ENCODE measurements at places on chromosomes 7 and 10.
A peak's percentile ranks its signal among the peaks of the same experiment; 100 is the strongest.

DNA sequence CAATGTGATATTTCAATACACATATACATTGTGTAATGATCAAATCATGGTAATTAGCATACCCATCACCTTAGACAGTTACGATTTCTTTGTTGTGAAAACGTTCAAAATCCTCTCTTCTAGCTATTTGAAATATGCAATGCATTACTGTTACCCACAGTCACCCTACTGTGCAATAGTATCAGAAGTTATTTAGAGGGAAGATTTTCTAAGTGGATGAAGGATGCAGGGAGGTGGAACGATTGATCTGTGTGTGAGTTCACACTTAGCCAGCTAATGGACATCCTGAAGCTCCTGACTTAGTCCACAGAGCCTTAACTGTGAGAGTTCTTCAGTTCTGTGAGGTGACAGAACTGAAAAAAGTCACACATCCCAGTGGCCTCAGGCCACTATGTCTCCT is 97.2 kb upstream of the LAMB4 start:
- DNase-seq = no peak

GRCh38 chr10:29501692-29502091 is 133.1 kb downstream of the SVIL start:
- no peak for DNase-seq

GRCh38 chr7:4164556-4164955 is 517.5 kb upstream of the FOXK1 start:
- DNase-seq = no peak

DNA sequence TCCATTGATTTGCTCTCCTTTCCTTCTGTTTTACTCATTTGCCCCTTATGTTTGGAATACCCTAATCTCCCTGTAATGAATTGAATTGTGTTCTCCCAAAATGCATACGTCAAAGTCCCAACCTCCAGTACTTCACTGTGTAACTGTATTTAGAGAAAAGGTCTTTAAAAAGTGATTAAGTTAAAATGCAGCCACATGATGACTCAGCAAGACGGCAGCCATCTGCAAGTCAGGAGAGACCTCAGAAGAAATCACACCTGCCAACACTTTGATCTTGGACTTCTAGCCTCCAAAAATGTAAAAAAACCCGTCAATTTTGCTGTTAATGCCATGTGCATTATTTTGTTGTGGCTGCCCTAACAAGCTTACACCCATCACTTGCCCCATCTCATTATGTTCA is 85.3 kb upstream of the PCLO start:
- DNase-seq = no peak

- no peak for DNase-seq
These were observed 30.2 kb upstream of the CXCL12 start for GRCh38 chr10:44415121-44415520.

GRCh38 chr10:50384898-50385297 is 133.6 kb upstream of the ASAH2 start:
- no peak for DNase-seq

DNA sequence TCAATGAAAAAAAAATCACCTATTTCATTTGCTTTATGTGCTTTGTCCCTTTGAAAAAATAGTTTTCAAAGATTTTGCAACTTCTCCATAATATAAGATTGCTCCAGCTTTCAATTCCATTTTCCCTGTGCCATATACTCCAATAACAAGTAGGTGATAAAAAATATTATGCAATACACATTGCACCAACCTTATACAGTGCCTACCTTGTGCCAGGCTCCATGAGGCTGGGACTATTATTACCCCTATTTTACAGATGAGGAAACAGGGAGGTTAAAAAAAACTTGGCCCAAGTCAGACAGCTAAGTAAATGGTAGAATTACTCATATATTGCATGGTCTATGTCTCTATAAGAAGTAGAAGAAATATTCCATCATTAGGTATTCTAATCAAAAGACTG is 57.8 kb downstream of the BRAF start:
- no peak for DNase-seq

DNA sequence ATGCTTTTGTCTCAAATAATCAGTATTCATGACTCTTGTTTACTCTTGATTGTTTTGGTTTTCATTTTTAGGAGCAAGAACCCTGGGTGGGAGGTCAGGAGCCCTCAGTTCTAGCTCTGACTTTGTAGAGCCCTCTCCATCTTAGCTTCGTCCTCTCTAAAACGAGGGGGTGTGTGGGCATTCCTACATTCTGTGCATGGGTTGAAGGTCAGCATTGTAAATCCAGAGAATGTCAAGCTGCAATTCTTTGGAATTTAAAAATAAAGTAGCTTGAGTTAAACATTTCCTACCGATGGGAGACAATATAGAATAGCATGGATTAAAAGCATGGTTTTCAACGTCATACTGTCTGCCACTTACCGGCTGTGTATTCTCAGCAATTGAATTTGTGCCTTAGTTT is 128.3 kb downstream of the PRPF18 start:
- DNase-seq = no peak

GRCh38 chr7:91520645-91521044 is 256.4 kb downstream of the FZD1 start:
- DNase-seq = no peak

DNA sequence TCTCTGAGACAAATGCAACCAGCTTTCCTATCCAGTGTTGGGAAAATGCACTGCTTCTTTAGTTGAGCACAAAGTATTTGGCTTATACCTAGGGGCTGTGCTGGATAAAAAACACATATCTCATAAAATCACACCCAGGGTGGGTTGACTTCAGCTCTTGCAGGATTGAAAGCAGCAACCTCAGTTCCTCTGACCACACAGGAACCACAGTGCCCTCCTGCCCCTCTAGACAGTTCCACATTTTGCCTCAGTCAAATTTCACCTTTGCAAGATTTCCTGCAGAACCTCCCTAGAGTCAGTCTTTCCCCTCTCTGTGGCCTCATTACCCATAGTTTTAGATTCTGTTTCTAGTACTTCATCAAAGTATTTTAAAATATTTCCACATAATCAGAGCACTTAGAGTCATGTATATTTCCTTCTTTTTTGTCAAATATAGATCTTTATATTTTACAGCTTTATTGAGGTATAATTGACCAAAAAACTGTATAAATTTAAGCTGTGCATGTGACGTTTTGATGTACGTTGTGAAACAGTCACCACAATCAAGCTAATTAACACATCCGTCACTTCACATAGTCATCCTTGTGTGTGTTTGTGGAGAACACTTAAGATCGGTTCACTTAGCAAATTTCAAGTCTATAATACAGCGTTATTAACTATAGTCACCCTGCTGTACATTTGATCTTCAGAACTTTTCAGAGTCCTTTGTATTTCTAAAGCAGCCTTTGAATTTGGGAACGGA is 37.0 kb upstream of the EGR2 start:
- no peak for DNase-seq

- no peak for DNase-seq
These were observed 117.4 kb downstream of the IPMK start for GRCh38 chr10:58150290-58150689.

GRCh38 chr10:118286051-118286838 is 55.9 kb downstream of the FAM204A start:
- no peak for DNase-seq

DNA sequence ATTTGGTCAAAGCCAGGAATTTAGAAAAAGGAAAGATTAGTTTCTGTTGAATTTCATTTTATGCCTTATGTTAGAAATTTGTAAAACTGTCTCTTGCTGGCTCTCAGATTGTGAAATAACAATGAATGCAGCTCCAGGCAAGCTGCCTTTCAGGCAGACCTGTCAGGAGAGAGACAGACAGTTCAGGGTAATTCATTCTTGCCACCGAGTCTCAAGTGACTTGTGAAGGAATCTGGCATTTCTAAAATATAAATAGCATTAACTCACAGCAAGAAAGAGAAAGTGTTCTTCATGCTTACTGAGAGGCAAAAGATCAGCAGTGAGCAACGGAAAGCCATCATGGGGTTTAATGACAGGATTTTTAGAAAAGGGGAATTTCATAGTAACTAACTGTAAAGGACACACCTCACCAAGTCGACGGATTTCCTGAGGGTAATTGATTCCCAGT is 442.3 kb upstream of the AKR1E2 start:
- DNase-seq = no peak

DNA sequence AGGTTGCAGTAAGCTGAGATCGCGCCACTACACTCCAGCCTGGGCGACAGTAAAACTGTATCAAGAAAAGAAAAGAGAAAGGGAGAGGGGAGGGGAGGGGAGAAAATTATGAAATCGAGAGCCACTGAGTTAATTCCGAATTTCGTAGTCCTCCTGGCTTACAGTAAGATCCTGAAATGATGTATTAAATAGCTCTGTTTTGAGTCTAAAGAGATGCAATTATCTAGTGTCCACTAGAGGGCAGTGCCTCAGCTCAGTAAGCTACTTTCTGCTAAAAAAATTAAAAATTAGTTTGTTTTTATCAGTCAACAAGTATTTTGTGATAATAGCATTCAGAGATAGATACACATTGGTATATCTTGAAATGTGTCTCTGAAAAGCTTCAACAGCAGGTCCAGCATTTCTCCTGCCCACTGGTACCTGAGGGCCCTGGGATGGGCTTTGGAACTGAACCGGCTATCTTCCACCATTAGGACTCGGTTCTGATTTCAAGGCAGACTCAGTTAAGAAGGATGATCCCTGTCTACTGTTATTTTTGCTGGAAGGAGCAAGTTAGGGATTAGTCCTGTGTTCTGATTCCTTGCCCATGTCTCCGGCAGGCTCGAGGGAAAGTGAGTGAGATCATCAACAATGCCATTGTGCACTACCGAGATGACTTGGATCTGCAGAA is 19.5 kb downstream of the TSPAN33 start:
- no peak for DNase-seq

- DNase-seq = no peak
These were observed 7.0 kb upstream of the RPEL1 start for GRCh38 chr10:103238506-103239252.

GRCh38 chr10:13661256-13661655 is 74.5 kb downstream of the PRPF18 start:
- DNase-seq = no peak

- no peak for DNase-seq
These were observed 10.9 kb downstream of the HPSE2 start for GRCh38 chr10:99224766-99225165.

DNA sequence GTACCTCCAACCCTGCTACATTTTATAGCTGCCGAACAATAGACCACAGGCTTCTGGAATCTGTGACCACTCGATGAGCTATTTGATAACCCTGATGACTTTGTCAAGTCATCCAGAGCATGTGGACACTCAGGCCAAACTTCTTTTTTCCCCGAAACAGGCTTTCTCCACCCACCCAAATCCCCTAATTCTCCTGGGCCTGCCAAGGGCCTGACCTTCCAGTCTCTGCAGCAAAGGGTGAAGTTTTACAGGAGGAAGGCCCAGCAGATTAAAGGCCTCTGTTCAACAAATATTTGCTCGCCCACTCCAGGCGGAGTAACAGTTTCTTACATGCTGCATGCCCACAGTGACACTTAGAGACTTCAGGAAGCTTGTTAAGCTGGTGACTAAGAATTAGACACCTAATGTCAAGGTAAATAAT is 2.0 kb downstream of the JCAD start:
- DNase-seq = no peak

- DNase-seq = no peak
These were observed 80.5 kb downstream of the TBXAS1 start for GRCh38 chr7:139909379-139910050.

GRCh38 chr7:123795917-123796316 is 47.1 kb upstream of the WASL start:
- DNase-seq = no peak

- DNase-seq = peak; percentile 67
These were observed 165.7 kb downstream of the NPSR1 start for GRCh38 chr7:34823650-34824258.

GRCh38 chr7:131341690-131342089 is 14.0 kb downstream of the MKLN1 start:
- DNase-seq = no peak

- no peak for DNase-seq
These were observed 60.5 kb downstream of the OR13A1 start for GRCh38 chr10:45254892-45255291.

GRCh38 chr7:136012238-136012637 is 35.1 kb upstream of the MTPN start:
- no peak for DNase-seq

DNA sequence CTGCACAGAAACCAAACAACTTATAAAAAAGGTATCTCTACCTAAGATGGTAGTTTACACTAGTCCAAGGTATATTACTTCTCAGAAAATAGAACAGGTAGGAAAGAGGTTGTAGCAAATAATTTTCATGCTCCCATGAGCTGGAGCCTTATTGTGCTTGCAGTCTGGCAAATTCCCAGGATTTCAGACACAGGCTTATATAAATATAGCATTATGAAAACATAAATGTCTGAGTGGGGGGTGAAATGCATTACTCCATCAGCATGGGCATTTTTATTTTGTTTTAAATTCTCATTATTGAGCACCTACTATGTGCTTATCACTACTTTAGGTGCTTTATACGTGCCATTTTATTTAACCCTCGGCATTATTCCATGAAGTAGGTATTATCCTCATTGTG is 83.0 kb upstream of the PHYHIPL start:
- no peak for DNase-seq

GRCh38 chr10:27241010-27241651 is 534 bp upstream of the ACBD5 start:
- peak; percentile 48 for DNase-seq

- DNase-seq = no peak
These were observed 148.7 kb upstream of the RSU1 start for GRCh38 chr10:16965740-16966447.

- no peak for DNase-seq
These were observed 28.5 kb upstream of the DPYSL4 start for GRCh38 chr10:132158122-132158741.

DNA sequence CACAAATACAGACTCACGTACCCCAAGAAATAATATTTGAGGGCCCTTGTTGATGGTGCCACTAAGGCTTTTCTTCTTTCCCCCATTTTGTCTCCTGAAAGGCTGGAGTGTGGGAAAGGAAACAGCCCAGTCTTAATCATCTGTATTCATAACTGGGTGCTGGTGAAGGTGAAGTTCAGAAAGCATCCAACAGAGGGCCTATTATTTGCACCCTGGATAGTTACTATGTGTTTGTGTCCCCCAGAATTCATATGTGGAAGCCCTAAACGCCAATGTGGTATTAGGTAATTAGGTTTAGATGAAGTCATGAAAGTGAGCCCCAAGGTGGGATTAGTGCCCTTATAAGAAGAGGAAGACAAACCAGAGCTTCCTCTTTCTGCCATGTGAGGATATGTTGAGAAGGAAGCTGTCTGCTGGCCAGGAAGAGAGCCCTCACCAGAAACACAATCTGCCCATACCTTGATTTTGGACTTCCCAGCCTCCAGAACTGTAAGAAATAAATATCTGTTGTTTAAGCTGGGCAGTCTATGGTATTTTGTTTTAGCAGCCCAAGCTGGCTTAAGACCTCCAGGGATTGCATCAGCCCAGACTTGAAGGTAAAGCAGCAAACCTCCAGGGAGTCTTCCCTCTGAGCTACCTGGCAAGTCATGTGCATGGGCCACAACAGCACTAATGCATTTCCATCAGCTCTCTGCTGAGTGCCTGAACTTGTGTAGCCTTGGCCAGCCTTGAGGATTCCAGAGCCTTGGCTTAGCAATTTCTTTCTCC is 90.0 kb upstream of the ADRB1 start:
- DNase-seq = peak; percentile 16

GRCh38 chr7:87574630-87575029 is 26.1 kb downstream of the ABCB1 start:
- no peak for DNase-seq

- no peak for DNase-seq
These were observed 24.7 kb upstream of the MACC1 start for GRCh38 chr7:20241911-20242261.
